ENCODE measurements at places on chromosomes 5 and 9.

DNA sequence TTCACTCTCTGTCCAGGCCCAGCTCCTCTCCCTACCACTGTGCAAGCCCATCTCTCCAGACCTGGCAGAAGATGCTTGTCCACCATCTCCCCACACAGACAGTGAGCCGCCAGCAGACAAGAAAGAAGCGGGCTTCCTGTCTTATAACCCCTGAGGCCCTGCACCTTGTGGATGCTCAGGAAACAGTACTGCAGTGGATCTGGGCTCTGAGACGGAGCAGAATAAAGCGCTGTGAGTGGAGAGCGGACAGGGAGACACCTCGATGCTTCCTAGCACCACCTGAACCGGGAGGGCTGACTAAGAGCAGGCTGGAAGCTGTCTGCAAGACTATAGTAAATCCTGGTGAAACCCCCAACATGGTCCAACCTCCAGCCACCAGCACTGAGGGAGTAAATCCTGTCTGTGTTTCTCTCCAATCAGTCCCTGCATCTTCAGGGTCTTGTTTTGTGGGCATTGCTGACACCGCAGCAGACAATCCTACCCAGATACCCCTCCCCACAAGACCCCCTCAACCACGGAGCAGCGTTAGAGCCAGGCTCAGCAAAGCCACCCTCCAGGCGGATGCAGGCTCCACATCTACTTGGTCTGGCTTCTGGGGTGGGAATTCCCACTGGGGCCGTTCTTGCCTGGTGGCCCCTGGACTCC, 18.7 kb downstream of the ORM2 start:
- no peak for DNase-seq

GRCh38 chr5:143311428-143311827, 92.1 kb downstream of the NR3C1 start:
- DNase-seq = peak; percentile 13

DNA sequence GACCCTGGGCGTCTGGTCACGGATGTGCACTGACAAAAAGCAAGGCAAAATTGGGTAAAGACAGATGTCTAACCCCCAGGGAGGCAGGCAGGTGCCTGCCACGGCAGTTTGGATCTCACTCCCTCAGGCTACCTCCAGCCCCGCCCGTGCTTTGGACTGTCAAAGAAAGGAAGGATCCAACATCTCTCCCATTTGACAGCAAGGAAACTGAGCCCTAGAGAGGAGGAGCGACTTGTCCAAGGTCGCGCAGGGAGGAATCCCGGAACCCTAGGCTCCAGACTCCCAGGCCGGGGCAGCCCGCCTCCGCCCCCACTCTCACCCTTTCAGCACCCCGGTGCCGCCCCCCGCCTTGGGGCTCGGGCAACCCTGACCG, 376 bp downstream of the GOLGA1 start:
- no peak for DNase-seq

DNA sequence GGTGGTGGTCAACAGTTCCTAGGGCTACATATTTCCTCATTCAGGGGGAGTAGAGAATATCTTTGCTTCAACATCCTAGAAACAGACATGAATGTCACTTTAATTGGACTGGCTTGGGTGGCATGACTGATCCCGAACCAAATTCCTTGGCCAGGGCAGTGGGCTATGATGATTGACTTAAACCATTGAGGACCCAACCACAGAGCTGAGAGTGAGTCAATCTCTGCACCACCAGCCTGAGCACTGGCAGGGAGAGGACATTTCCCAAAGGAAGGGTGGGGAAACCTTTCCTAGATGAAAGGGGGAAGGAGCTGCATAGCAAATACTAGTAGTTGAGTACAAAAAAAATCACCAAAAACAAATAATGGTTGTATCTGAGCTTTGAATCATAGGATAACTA, 52.8 kb upstream of the ENTREP1 start:
- no peak for DNase-seq

GRCh38 chr5:53041071-53041692, 52.0 kb downstream of the ITGA2 start:
- no peak for DNase-seq

DNA sequence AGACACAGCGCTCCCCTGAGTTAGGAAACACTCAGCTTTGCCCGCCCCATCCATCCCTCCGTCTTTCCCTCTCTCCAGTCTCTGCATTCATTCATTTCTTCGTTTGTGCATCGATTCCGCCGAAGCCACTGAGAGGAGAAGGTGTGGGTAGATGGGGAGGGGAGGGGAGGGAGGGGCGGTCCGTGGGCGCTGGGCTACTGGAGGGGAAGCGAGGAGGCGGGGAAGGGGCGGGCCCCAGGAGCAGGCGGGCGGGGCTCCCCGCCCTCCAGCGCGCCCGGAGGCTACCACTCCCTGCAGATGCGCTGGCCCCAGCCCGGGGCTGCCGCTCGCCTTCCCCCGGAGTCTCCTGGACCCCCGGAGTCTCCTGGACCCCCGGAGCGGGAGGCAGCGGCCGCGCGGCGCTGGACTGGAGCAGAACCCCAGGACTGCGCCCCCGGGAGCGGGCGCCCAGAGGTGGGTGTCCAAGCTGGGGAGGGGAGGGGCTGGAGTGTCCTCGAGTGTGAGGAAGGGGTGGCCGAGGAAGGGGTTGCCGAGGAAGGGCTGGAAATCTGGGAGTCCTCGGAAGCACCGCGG, 159.5 kb downstream of the C9orf152 start:
- no peak for DNase-seq

GRCh38 chr9:17776735-17777134, 197.9 kb downstream of the SH3GL2 start:
- DNase-seq = no peak

- DNase-seq = no peak
Observed at GRCh38 chr5:76657683-76658311, 34.6 kb upstream of the F2RL2 start.

DNA sequence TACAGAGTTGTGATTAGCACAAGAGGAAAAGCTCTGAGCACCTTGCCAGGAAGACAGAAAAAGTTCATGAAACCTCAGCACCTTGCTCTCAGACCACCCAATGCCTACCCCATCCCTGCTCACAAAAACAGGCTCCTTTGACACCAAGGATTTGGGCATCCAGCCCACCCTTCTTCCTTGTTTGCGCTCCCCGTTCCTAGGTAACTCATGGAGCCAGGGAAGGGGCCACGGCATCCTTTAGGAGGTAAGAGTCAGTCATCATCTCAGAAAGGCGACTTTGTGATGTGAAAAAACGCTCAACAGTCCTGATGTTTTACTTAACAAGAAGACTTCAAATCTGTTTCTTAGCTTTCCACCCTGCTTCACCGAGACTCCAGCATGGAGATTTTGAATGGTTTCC, 29.5 kb downstream of the SH3PXD2B start:
- no peak for DNase-seq

GRCh38 chr5:78760366-78760765, 111.8 kb upstream of the LHFPL2 start:
- no peak for DNase-seq

GRCh38 chr9:18676525-18676924, 202.6 kb downstream of the ADAMTSL1 start:
- no peak for DNase-seq

- DNase-seq = no peak
Observed at GRCh38 chr5:72472031-72472430, 35.2 kb downstream of the ZNF366 start.

DNA sequence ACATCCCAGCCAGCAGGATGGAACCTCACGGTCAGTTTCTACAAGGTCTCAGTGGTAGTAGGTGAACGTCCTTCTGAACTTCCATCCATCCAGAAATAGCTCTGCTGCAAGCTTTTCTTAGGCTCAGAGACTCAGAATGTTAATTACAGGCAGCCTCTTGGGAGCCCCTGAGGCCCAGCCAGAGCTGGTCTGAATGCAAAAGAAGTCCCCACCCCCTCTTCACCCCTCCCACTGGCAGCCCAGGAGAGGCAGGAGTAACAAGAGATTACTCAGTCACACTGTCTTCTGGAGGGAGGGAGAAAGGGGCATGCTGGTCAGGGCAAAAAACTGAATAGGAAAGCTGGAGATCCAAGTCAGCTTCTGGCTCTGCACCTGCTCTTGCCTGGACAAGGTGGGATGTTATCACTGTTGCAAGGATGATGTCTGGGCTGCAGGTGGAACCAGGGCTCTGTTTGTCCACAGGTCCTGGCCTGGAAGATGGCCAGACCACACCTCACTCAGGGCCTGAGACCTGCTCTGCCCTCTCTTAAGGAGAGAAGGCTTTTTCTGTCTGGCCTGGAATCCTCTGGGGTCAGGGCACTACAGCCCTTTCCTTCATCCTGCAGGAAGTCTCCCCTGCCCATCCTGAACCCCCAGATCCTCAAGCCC, 9.1 kb downstream of the ENHO start:
- DNase-seq = no peak

DNA sequence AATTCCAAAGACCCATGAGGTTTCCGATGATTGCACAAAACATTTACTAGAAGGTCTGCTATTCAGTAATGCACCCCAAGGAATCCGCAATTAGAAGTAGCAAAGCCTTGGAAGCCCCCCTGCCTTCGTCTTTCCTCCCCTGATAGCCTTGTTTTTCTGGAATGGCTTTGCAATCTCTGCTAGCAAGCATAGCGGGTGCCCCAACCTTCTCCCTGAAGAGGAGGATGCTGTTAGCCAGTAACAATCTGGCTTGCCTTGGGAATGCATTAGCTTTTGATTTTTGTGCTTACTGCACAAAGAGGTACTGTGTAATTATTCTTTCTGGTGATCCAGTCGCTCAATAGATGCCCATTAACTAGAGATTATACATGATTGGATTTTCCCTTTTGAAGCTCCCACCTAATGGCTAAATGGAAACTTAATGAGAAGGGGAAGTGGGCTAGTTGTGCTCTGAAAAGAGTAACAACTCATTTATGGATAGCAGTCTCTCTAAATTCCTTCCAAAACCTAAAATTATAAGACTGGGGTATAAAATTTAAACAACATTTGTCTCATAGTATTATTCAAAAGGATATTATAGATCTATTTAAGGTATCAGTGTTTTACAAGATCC, 91.6 kb downstream of the FBXW11 start:
- DNase-seq = no peak

GRCh38 chr9:125470767-125471580, 209.3 kb downstream of the GAPVD1 start:
- DNase-seq = no peak

GRCh38 chr9:110129425-110129824, 78.5 kb downstream of the C9orf152 start:
- no peak for DNase-seq

- DNase-seq = no peak
Observed at GRCh38 chr9:8468045-8468637, 668.6 kb upstream of the DMAC1 start.

- DNase-seq = no peak
Observed at GRCh38 chr9:130034570-130034969, 8.4 kb downstream of the FNBP1 start.

DNA sequence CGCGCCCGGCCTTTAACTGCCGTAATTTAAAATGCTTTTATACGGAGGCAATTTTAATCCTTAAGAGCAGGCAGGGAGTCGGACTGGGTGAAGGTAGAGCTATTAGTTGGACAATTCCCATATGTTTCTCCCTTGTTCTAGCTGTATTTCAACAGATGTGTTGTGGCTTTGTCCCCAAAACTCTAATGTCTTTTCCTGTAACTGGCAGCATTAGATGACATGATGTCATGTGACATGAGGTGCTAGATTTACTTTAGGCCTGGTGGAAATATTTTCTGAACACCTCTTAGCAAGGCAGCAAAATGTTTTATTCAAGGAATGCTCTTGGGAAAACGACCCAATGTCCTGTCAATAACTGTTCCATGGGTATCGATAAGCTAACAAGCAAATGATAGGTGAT, 8.5 kb downstream of the MYO10 start:
- DNase-seq = no peak

DNA sequence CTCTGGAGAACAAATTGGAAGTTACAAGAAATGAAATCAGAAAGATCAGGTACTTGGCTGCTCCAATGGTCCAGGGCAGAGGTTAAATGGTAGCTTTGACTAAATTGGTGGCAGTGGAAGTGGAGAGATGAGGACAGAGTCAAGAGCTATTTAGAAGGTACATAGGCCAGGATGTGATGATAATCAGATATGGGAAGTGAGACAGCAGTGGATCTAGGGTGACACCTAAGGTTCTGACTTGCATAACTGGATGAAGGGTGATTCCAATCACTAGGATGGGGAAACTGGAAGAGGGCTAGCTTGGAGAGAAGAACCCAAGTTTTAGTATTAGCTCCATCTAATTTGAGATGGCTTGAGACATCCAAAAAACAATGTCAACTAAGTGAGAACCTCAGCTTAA, 24.0 kb upstream of the NDUFB6 start:
- DNase-seq = no peak

- no peak for DNase-seq
Observed at GRCh38 chr5:108801301-108801700, 53.6 kb downstream of the FER start.

DNA sequence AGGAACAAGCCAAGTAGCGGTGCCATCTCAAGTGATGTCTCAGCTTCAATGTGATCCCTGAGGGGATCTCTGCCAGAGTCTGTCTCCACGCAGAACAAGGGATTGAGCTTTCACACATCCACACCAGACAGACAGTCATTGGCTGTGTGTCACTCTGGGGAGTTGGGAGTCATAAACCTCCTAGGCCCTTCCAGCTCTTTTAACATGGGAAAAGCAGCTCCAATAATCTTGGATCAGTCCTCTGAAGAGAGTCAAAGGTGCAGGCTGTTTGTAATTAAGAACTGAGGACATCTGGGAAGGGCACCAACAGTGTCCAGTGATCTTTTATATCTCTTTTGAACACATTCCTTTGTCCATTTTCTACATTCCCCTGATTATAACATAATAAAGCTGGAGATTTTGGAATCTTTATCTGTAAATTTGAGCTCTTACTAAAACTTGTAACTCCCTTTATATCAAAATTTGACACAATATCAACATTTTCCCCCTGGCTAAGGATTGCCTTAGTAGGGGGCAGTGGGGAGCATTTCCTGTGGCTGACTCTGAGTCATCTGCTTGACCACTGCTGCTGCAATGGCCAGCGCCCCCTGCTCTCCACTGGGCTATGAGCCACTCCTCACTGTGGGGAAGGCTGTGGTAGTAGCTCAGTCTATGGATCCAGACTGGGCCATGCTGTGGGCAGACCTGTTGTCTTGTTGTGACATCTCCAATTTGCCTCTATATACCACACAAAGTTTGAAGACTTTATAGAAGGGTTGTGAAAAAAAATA, 284.4 kb downstream of the OSTF1 start:
- no peak for DNase-seq

- DNase-seq = no peak
Observed at GRCh38 chr5:168666356-168666755, 87.2 kb upstream of the PANK3 start.

DNA sequence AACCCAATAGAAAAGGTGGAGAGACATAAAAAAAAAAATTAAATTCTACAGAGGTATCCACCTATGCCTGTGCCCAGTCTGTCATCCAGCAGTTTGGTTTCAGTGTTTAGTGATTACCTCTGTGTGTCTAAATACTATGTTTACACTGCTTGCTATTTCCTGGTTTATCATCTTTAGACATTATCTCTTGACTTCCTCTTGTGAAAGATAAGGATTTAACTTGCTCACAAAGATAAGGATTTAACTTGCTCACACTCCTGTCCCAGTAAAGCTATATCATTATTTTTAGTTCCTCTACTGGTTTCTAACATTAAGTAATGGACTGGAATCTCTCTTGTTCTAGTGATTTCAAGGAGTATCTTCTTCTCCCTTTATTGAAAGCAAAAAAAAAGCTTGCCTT, 53.9 kb upstream of the ZFR start:
- DNase-seq = no peak

- peak; percentile 39 for DNase-seq
Observed at GRCh38 chr5:168765551-168766425, 186.6 kb upstream of the PANK3 start.

- no peak for DNase-seq
Observed at GRCh38 chr5:55234121-55234700, 803 bp upstream of the CCNO start.

- DNase-seq = no peak
Observed at GRCh38 chr9:112011051-112011620, 114.5 kb downstream of the UGCG start.

- DNase-seq = no peak
Observed at GRCh38 chr5:39503155-39503554, 78.4 kb upstream of the DAB2 start.

All from GM04503 (cell line).